Activated CD4-positive, CD25-positive, alpha-beta regulatory T cell (primary cell): ENCODE measurements at places on chromosomes 1 and 21.

GRCh38 chr1:99546432-99547416 is 99.2 kb upstream of the PALMD start:
- DNase-seq, result no peak

- no peak for DNase-seq
Measured at GRCh38 chr21:40073642-40074041, 206.4 kb downstream of the PCP4 start.

GRCh38 chr1:203056516-203056915 is 29.3 kb downstream of the MYOG start:
- no peak for DNase-seq

DNA sequence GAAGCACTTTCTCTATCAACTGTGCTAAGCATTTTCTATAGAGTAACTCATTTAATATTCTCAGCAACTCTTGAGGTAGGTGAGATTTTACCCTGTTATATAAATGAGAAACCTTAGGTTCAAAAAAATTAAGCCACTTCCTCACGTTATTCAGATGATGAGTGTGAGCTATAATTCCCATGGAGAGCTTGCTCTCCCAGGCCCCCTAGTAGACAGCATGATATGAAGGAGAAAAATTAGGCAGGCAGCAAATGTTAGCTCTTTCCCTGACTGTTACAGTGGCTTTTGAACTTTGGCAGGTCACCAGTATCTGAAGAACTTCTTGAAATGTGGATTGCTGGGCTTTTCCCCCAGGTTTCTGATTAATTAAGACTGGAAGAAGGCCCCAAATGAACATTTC is 753.1 kb downstream of the NCAM2 start:
- no peak for DNase-seq

DNA sequence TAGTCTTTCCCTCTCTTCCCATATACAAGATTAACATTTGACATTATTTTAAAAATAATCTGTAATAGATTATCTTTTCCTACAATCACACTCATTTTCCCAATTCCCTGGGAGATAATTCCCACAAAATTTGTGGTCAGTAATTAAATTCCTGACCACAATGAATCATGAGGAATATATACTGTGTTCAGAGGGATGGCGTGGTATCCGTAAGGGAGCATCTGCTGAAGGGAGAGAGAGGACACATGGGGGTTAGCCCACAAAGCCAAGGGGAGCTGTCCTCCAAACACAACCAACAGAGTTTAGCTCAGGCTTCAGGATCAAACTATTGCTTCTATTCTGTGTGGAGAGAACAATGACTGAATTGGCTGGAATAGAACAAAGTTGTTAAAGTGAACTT is 57.1 kb upstream of the PPP2R5A start:
- no peak for DNase-seq

DNA sequence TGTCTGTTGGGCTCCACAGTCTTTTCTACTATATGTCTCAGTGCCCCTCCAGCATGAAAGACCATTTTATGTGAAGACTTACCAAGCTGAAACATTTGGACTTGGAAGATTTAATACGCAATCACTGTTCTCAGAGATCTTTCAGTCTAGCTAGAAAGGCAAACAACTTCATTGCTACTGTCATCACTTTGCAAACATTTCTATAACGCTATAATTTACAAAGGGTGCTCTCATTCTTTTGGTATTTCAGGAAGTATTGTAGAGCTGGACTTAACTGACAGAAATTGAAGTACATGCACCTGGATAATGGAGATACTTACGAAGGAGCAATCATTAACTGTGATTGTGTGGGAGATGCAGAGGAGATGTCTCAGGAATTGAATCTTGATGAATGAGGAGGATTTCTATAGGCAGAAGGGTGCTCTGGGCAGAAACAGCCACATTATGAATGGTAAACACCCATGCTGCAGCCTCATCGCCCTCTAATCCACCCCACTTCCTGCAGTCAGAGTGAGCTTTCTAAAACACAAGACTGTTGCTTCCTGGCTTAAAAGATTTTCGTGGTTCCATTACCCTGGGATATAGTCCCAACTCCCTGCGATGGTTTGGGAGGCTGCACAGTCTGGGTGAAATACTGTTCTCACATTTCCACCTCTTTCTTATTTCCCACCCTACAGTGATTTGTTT is 75.1 kb upstream of the GNG12 start:
- DNase-seq, result no peak

GRCh38 chr1:175192630-175193526 is at the start of gene KIAA0040:
TSS of gene KIAA0040 (minus strand) at chr1:175192776. CDS start at chr1:175161013, 31,763 bp downstream.
- DNase-seq, result peak; percentile 14

DNA sequence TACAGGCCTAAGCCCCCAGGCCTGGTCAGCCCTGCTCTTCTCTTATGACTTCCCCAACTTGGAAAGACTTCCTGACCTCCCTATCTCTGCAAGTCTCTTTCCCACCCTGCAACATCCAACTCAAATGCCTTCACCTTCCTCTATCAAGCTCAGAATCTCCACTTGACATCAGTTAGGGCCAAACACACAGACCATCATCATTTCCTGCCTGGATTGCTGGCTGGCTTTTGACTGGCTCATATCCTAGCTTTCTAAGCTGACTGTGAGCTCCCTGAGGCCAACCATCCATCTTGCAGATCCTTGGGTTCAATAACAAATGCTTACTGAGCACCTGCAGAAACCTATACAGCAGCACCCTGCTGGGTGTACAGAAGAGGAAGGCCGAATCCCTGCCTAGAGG is 137.3 kb upstream of the EDN2 start:
- no peak for DNase-seq

- no peak for DNase-seq
Measured at GRCh38 chr1:9389968-9390367, 97.3 kb downstream of the SPSB1 start.

DNA sequence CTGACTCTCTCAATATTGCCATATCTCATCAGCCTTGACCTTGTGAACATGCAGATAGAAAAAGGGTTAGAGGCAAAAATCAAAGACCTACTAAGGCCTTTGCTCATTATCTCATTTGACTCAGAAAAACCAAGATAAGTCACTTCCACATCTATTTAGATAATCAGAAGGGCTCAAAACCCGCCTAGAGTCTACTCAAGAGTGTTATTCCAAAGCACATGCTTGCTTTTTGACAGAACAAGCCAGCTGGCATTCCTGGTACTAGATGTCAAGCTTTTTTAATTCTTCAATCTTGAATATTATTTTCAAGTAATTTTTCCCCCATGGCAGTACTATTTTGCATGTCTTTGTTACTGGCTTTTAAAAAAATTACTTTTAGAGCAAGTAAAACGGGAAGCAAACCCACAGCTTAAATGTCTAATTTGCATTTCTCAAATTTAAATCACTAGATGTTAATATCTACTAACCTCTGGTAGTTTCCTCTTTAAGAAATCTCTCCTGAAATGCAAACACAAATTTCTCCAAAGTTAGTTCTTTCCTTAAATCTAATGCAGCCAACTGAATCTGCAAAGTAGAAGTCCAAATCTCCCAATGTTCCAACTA is 51.5 kb downstream of the APP start:
- DNase-seq, result no peak

- DNase-seq, result no peak
Measured at GRCh38 chr1:241934201-241934848, 23.2 kb upstream of the BECN2 start.

GRCh38 chr1:86776108-86776507 is 71.7 kb downstream of the SH3GLB1 start:
- no peak for DNase-seq

DNA sequence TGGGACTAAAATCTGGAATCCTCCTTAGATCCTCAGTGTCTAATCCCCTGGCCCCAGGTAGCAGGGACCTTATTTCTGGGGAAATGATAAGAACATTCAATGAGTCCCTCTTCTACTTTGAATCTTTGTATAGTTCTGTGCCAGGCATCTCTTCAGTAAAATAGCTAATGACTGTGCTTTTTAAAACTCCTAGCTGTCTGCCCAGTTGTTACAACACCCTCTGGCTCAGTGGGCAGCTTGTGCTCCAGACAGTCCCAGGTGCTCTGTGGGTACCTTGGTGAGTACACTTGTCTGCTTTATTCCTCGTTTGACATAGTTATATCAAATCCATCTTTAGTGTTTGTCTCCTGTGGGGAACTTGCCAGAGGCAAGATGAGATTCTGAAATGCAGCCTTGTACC is 18.0 kb downstream of the TGFB2 start:
- DNase-seq, result no peak

DNA sequence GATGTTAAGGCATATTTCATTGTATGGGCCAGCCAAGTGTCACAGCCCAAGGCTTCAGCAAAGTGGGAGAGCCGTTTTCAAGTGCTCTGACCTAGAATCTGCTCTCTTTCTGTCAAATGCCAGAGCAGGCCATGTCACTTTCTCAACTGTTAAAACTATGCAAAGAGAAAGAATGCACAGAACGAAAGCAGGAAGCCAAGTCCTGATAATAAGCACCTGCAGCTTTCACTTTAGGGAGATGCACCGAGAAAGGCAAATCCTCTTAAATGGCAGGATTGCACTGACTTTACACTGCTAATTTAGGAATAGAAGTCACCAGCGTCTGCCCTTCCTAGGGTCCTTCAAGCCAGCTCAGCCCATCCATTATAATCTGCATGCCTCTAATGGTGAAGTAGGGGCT is 49.2 kb upstream of the NTPCR start:
- no peak for DNase-seq

- DNase-seq, result no peak
Measured at GRCh38 chr1:54610601-54611580, 12.4 kb downstream of the FAM151A start.

GRCh38 chr1:9717193-9718005 is 65.9 kb downstream of the PIK3CD start:
- peak; percentile 41 for DNase-seq

DNA sequence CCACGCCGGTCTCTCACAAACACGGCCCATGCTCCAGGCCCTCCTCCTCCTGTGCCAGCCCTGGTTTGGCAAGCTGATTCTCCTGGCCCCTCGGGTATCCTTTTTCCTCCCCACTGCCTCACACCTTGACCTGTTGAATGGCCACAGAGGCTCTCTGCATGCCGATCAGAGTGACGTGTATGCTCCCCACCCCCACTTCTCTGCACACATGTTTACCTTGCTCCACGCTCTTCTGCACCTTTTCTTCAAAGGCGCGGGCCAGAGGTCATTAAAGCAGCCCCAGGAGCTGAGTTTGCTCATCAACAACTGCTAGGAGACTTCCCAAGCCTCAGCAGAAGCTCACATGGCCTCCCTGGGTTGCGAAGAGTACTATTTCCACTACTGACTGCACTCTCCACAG is 139.3 kb upstream of the EDN2 start:
- no peak for DNase-seq

DNA sequence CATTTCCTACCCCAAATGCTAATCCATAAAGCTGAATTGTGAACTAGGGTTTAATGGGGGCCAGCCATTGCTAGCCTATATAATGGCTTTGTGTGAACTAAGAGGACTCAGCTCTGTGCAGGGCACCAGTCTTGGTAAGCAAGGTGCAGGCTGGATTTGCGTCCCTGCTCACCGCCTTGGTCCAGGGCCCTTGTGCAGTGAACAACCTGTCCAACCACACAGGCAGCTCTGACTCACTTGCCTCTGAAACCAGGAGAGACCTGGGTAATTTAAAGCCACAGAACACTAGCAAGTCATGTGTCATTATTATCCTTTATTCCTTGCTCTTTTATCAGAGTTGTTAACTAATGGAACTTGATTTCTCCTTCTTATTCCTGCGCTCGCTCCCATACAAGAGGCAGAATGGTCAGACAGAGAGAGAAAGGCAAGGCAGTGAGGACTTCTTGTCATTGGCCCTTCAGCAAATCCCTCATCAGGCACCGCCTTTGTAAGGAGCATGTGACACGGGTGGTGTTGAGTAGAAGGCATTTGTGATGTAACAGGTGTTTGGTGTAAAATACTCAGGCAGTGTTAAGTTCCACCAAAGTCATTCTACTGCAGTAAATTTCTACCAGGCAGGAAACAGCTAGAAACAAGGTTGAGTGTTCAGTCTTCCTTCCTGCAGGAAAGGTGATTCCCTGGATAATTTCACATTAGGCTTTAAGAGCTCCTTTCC is 67.3 kb upstream of the OLIG2 start:
- no peak for DNase-seq

- DNase-seq, result no peak
Measured at GRCh38 chr1:20685741-20686140, 24.6 kb upstream of the DDOST start.

GRCh38 chr1:29465755-29466154 is 229.4 kb downstream of the PTPRU start:
- no peak for DNase-seq

DNA sequence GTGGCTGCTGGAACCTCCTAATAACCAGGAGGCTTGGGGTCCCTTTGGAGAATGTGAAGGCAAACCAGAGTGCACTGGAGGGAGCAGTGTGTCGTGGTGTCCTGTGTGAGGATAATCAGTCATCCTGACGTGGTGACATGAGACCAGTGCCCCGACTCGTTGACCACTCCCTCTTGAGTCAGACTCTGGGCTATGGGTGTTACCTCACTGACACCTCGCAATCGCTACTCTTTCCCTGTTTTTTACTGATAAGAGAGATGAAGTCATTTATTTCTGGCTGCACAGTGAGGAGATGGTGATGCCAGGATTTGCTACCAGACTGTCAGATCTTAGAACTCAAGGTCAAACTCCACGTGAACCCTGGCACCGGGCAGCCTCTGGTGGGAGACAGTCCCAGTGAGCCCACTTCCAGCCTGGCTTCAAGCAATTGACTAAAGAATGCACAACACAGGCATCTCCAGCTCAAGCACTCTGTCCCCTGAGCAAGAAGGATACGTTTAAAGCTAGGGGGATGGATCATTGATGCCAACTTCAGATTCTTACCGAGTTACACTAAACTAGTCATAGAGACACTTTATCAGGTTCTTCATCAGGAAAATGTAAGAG is 30.3 kb downstream of the UBASH3A start:
- DNase-seq, result no peak

- DNase-seq, result no peak
Measured at GRCh38 chr1:213986020-213986924, 1.5 kb upstream of the PROX1 start.

GRCh38 chr21:38631676-38632075 is 133.4 kb upstream of the ERG start:
- no peak for DNase-seq

DNA sequence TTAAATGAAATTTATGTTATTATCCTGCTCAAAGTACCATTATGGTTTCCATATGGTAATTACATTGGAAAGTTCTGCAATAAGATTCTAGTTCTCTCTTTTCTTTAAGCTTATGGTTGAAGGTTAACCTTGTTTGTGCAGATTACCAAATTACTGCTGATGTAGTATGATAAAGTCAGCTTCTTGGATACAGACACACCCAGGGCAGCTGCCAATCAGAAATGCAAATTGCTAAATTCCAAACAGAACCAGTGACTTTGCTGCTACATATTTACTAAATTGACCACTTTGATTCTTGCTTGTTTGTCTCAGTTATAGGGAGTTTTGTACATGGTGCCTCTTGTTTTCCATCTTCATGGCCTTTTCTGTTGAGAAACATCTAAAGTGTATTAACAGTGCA is 26.5 kb downstream of the GNAT2 start:
- DNase-seq, result no peak

- no peak for DNase-seq
Measured at GRCh38 chr1:218625393-218625792, 280.3 kb downstream of the TGFB2 start.
